ENCODE measurements at places on chromosomes 6 and 20.

DNA sequence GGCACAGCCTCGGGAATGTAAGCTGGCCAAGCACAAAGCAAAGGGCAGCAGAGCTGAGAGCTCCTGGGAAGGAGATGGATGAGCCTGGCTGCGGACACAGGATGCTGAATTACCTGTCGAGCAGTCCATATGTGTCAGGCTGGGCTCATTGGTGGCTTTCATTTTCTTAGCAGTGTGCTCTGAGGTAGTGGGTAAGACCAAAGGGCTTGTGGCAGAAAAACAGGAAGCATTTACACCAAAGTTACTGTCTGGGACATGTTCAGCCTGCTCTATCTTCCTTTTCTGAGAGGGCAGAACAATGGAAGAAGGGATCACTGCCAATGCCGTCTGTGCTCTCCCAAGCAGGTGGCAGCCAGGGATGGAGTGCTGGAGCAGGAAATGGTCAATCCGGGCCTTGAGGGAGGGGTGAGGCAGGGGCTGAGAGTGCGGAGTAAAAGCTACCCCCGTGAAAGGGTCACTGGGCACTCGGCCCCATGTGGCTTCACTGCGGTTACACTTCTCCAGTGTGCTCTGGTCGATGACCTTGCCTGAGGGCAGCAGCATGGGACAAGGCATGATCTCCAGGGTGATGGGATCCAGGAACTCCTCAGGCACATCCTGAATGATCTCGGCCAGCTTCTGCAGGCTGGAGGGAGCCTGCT lies 36.9 kb upstream of the AVP start:
- no peak for DNase-seq

GRCh38 chr6:148328876-148329555 lies 13.6 kb upstream of the SASH1 start:
- DNase-seq, result no peak

DNA sequence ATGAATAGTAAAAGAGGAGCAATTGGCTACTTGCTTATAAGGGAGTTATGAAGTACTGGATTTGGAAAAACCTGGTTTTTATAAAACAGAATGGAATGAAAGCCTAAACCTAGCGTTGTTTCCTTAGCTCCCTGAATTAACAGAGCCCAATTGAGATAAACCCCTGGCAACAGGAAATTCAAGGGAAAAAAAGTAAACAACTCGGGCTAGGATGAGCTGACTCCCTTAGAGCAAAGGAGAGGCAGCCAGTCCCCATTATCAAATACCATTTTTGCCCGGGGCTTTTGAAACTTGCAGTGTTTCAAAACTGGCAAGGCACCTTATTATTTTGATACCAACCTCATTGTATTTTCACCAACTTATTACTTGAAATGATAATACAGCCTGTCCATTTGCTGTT lies 587.5 kb downstream of the CD109 start:
- DNase-seq, result no peak

GRCh38 chr6:56794421-56794820 lies 151.7 kb upstream of the DST start:
- no peak for DNase-seq

- no peak for DNase-seq
These were observed 53.8 kb downstream of the SLC35F1 start for GRCh38 chr6:117960877-117961276.

- DNase-seq, result peak; percentile 88
These were observed 419.5 kb upstream of the ID4 start for GRCh38 chr6:19417713-19418112.

GRCh38 chr20:60255866-60256265 lies 297.6 kb downstream of the CDH26 start:
- DNase-seq, result no peak

DNA sequence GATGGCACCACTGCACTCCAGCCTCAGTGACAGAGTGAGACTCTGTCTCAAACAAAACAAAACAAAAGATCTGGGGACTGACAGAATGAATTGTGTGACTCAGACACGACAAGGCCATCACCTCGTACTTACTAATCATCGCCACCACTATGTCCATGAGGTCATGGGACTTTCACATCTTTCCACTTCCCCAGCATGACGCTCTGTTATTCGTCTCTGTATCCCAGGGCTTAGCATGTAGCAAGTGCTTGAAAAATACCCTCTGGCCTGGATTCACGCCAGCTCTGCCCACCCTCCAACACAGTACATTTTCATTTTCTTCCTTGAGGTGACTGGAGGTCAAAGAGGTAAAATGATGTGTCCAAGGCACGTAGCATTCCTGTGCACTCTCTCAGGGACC lies 27.8 kb downstream of the FGD2 start:
- no peak for DNase-seq

DNA sequence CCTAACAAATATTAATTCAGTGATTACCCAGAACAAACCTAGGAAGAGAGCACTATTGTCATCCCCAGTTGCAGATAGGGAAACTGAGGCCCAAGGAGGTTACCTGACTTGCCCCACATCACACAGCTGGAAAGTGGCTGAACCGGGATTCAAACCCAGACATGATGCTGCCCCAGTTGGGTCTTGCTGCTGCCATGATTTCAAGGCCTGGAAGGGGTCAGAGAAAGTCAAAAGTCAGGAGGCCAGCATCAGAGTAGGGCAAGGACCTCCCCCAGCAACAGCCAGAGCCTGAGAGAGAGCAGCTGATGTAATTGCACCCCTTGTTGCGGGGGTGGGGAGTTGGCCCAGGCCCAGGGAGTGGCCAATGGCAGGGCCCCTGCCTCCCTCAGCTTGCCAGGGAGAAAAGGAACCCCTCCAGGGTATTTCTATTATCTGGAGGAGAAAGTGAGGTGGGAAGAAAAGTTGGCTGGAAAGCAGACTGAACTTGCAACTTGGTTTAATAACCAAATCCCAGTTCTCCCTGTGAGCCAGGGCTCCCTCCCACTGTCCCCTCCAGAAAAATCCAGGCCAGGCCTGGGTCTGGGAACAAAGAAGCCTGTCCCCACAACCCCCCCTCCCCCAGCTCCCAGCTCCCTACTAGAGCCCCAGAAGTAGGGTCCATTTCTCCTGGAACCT lies 83.6 kb downstream of the MRPL14 start:
- no peak for DNase-seq
